ENCODE measurements at places on chromosomes 7 and 10. TPM values are rescaled to one million over a fixed set of nuclear protein-coding genes. Genes with fewer than 3 reads are reported as not detected.

The SPDYE2 gene
- not detected for total RNA-seq

The MMD2 gene
- not detected for total RNA-seq

DNA sequence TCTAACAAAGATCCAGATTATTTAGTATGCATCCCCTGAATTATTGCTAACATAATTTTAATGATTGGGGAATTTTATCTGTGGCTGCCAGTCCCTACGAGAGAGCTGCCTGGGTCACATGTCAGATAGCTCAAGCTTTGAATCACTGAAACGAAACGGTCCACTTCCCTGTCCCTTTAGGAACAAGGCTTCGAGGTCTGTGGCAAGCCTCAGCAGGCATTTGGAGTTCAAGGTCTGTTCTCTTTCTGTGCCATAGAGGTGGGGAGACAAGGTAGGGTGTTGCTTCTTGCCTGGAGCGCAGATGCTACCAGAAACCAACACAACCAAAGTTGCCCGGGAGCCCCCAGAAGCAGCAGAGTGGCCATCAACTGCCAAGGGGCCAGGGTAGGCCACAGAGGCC lies 13.9 kb upstream of the SH2D4B start:
- H3K27ac ChIP-seq, result peak overlapping the region; percentile 31
- H3K36me3 ChIP-seq, result peaks cover 53% of the 10 kb centered on the region
- no peaks in the 10 kb centered on the region for H3K27me3 ChIP-seq
- no peaks in the 10 kb centered on the region for H3K4me1 ChIP-seq
- DNase-seq, result no peak

GRCh38 chr10:128511284-128511683 lies 385.1 kb upstream of the MKI67 start:
- no peaks in the 10 kb centered on the region for H3K4me1 ChIP-seq
- H3K36me3 ChIP-seq, result no peaks in the 10 kb centered on the region
- no peak for DNase-seq
- no peak overlapping the region for H3K4me3 ChIP-seq

DNA sequence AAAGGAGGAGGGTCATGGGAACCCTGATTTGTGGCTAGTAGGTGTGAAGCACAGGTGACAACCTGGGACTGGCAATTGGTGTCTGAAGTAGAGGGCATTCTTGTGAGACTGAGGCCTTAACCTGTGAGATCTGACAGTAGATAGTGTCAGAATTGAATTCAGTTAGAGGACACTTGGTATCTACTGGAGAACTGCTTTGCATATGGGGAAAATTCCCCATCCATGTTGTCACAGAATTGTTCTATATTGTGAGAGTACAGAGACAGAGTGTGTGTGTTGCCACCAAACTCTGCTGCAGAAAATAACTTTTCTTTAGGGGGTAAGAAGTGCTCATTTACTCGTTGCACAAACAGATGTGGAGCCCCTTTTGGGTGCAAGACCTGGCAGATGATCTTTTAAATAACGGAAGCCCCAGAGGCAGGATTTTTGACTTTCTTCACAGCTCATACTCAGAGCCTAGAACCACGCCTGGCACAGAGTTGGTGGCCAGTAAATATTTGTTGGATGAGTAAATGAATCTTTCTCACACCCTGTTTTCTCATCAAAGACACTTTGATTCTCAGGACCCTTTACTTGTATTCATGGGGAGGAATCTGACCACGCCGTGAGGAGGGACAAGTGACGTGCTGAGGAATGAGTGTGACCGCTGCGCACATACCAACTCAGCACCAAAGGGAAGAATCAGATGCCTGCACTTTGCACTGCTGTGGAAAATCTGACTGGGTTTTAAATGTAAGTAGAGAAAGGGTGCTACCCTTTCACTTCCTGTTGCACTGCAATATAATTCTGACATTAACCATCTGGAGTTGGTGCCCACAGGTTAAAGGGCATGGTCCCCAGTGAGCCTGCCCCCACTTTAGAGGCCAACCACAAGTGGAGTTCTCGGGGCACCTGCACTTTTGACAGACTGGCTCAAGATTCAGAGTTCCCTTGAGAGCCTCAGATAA lies 39.2 kb upstream of the SDHAF3 start:
- H3K27me3 ChIP-seq, result peaks cover 20% of the 10 kb centered on the region
- no peak overlapping the region for H3K27ac ChIP-seq
- no peak overlapping the region for H3K4me3 ChIP-seq
- no peaks in the 10 kb centered on the region for H3K36me3 ChIP-seq
- no peaks in the 10 kb centered on the region for H3K4me1 ChIP-seq
- DNase-seq, result no peak

DNA sequence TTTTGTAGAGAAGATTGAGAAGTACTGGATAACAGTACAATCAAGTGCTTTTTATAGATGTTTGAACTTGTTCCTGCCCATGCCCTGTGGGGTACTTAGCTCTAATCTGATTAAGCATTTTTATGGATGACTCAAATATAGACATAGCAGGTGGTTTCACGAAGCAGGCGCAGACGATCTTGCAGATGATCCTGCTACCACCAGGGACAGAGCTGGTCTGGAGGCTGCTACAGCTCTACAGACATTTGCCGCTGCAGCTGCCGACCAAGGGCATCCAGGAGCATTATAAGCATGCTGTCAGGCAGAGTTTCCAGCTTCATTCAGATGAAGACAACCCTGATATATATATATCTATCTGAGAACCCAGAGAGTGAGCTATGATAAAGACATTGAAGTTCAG lies 650.4 kb downstream of the NXPH1 start:
- no peak overlapping the region for H3K4me3 ChIP-seq
- no peaks in the 10 kb centered on the region for H3K27me3 ChIP-seq
- DNase-seq, result no peak
- no peaks in the 10 kb centered on the region for H3K36me3 ChIP-seq
- H3K4me1 ChIP-seq, result no peaks in the 10 kb centered on the region
